Upper lobe of right lung (tissue), 1 donor: ENCODE measurements at places on chromosomes 6 and 20. TPM values are rescaled to one million over a fixed set of nuclear protein-coding genes. Genes with fewer than 3 reads are reported as not detected.

The TRMT6 gene
- total RNA-seq, result 8.5 TPM

The MYBL2 gene
- 1.0 TPM for total RNA-seq

The ARID1B gene
- total RNA-seq, result 80.4 TPM

The FOXQ1 gene
- 12.3 TPM for total RNA-seq

The RHAG gene
- not detected for total RNA-seq

The SENP6 gene
- total RNA-seq, result 81.7 TPM

The CTAGE9 gene
- not detected for total RNA-seq

The CST2 gene
- total RNA-seq, result not detected

The KIF13A gene
- total RNA-seq, result 59.0 TPM

The CDC40 gene
- 20.5 TPM for total RNA-seq

The BNIP5 gene
- not detected for total RNA-seq
